ENCODE measurements at places on chromosomes 3 and 15. TPM values are rescaled to one million over a fixed set of nuclear protein-coding genes. Genes with fewer than 3 reads are reported as not detected.

Gene STAB1
- total RNA-seq: 0.14 TPM

Gene BSN
- total RNA-seq: under 0.01 TPM

Gene ARGFX
- total RNA-seq: not detected

Gene SMC4
- 100 TPM for total RNA-seq

Gene XCR1
- total RNA-seq: not detected

Gene CCDC174
- total RNA-seq: 8.0 TPM

Gene ASB14
- total RNA-seq: not detected

Gene VPS8
- total RNA-seq: 16.7 TPM

Gene GOLGA8J
- total RNA-seq: not detected

Gene SV2B
- total RNA-seq: not detected

Gene ANKUB1
- not detected for total RNA-seq

Gene ARID3B
- 13.3 TPM for total RNA-seq

Gene ISLR2
- not detected for total RNA-seq

Gene ARHGAP31
- 5.1 TPM for total RNA-seq

Gene KNSTRN
- 54.7 TPM for total RNA-seq

Gene GPD1L
- 11.2 TPM for total RNA-seq

Gene AGBL1
- not detected for total RNA-seq

Gene MINAR1
- 0.43 TPM for total RNA-seq

Gene ARRDC4
- total RNA-seq: 18.3 TPM

Gene TIMP4
- total RNA-seq: 0.22 TPM

Gene RRP9
- 56.8 TPM for total RNA-seq

Gene CNTN4
- 0.14 TPM for total RNA-seq

Gene GTPBP8
- 39.1 TPM for total RNA-seq
